Transverse colon (tissue), 4 donors: ENCODE measurements at places on chromosomes 2 and 18. TPM values are rescaled to one million over a fixed set of nuclear protein-coding genes. Genes with fewer than 3 reads are reported as not detected.

Gene SPHKAP
- 0.60 TPM for total RNA-seq

Gene NT5C1B
- total RNA-seq, result not detected

Gene CEP192
- 21.3 TPM for total RNA-seq

Gene TMEM182
- not detected for total RNA-seq

Gene HOXD12
- total RNA-seq, result not detected

Gene SCN2A
- 0.14 TPM for total RNA-seq

Gene TTR
- not detected for total RNA-seq

Gene PSMA8
- total RNA-seq, result not detected

Gene FOXI3
- total RNA-seq, result not detected

Gene CD226
- total RNA-seq, result 3.0 TPM

Gene NEURL3
- total RNA-seq, result 7.9 TPM

Gene GPBAR1
- 2.5 TPM for total RNA-seq

Gene VWC2L
- total RNA-seq, result not detected

Gene MTLN
- 94.9 TPM for total RNA-seq

Gene STK17B
- 79.7 TPM for total RNA-seq

Gene IL1RN
- 10.0 TPM for total RNA-seq

Gene STARD7
- 74.1 TPM for total RNA-seq

Gene CPO
- not detected for total RNA-seq

Gene SMYD1
- 48.6 TPM for total RNA-seq

Gene MYL1
- total RNA-seq, result not detected

Gene CFAP221
- not detected for total RNA-seq

Gene LRRC30
- total RNA-seq, result not detected

Gene TMEM37
- total RNA-seq, result 148 TPM

Gene SCTR
- total RNA-seq, result not detected

Gene CRACDL
- 17.9 TPM for total RNA-seq

Gene SCN3A
- 2.5 TPM for total RNA-seq

Gene ERCC3
- 47.2 TPM for total RNA-seq

Gene NPPC
- not detected for total RNA-seq

Gene NT5DC4
- total RNA-seq, result not detected

Gene DCDC2C
- total RNA-seq, result not detected

Gene WNT10A
- total RNA-seq, result 1.6 TPM

Gene C2orf80
- not detected for total RNA-seq

Gene CCDC178
- not detected for total RNA-seq

Gene LOXHD1
- total RNA-seq, result not detected

Gene CYBRD1
- total RNA-seq, result 124 TPM

Gene RFTN2
- 2.6 TPM for total RNA-seq
